Ovary (tissue), 10 donors: ENCODE measurements at places on chromosomes 11 and 22. TPM values are rescaled to one million over a fixed set of nuclear protein-coding genes. Genes with fewer than 3 reads are reported as not detected.

DNA sequence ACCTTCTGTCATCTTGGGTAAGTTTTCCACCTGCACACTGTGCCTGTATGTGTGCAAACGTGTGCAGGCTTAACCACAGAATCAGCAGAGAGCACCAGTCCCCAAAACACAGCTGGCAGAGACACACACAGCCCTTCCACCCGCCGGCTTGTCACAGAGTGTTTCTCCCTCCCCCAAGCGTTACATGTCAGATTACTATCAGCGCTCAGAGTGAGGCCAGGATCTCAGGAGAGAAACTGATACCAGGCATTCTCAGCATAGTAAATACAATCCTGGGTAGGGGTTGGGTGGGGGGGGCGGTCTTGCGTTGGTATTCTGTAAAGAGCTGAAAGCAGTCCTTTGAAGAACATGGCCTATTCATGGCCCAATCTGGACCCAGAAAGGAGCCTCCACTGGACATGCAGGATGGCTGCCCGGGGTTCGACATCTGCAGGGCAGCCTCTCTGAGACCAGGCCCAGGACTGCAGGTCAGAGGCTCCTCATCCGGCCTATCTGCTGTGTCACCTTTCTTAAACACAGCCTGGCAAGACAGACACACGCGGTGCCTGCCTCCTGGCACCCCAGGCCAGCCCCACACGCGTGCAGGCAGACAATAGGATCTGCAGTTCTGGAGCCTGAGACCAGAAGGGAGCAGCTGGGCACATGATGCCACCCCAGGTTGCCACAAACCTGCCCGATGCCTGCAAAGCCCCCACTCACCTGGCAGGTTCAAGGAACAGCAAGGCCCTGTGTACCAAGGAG is 1.7 kb downstream of the OSBPL5 start:
- DNase-seq = peak; percentile 33

- no peak for DNase-seq
Observed at GRCh38 chr11:11948242-11948947, 60.0 kb downstream of the DKK3 start.

DNA sequence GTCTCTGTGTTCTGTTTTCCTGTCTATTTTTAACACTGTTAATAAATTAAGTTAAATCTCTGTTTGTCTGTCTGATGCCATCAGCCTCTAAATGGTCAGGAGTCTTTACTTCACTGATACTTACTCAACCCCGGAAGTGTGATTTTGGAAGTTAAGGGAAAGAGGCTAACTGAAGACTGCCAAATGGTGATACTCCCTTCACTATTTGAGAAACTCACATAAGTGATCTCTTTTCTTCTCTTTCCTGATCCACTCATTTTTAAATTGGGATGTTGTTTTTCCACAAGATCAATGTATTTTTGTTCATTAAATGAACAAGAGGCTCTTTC is 389 bp upstream of the CASP12 start:
- DNase-seq = no peak

DNA sequence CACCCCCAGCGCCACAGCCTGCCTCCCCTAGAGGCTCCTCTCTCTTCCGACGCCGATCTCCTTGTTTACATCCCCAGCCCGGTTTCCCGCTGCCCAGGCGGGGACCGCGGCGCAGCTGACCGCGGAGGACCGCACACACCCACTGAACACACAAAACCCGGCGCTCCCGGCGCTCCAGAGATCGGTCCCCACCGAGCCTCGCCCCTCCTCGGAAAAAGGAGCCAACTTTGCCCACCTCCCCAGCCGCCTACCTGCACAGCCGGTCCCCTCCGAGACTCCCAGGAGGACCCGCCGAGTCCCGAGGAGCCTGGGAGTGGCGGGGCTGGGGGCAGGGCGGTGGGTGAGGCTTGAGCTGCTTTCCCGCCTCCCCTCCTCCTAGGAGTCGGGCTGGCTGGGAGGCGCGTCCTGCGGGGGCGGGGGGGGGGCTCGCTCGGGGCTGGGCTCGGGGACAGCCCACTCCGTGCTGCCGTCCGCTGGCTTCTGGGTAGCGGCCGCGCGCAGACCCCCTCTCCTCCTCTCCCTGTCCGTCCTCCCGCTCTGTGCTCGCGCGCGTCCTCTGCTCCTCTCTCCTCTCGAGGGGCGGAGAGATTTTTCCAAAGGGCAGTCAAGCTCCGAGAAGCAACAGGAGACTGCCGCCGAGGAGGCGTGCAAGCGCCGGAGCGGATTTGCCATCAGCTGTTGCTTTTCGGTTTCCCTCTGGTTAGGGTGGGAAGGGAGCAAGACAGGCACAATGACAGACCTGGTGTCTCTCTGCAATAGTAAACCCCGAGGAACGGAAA is at the start of gene FXYD6:
Gene FXYD6, minus strand, starts transcription at position 318 of the 779 bp plus-strand sequence. CDS start 33,882 bp downstream, outside the sequence.
- peak; percentile 82 for DNase-seq

- no peak for DNase-seq
Observed at GRCh38 chr11:119903389-119903788, 174.4 kb upstream of the NECTIN1 start.

DNA sequence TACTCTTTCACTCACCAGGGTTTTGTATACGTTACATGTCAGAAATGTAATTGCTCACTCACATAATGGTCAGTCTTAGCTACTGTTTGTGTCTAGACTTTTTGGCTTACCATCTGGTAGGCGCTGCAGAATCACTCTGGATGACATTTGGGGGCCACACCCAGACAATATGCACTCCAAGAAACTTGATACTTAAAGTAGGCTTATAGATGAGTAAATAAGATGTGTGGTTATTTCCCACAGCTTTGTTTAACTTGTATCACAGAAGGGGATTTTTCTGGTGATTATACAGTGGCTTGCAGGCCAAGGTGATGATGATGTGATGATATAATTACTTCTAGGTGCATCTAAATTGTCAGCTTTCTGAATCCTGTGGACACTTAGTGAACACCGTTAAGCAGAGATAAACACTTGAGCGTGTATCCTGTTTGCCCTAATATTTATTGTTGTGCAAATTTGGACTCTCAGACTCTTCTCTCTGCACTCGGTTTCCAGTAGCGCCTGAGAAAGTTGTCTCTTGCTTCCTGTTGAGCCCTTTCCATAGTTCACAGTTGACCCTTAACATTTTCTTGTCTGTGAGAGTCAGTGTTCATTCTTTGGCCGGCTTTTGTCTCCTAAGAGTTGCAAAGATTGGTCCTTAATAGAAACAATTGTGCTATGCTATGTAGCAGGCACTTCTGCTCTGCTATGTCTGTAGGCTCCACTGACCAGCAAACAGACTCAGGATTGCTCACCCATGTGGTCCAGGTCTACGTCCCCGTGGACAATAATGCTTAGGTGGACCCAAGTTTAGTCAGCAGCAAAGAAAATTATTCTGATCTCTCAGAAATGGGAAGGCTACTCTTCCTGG is 89.3 kb downstream of the PRR5L start:
- DNase-seq = no peak

DNA sequence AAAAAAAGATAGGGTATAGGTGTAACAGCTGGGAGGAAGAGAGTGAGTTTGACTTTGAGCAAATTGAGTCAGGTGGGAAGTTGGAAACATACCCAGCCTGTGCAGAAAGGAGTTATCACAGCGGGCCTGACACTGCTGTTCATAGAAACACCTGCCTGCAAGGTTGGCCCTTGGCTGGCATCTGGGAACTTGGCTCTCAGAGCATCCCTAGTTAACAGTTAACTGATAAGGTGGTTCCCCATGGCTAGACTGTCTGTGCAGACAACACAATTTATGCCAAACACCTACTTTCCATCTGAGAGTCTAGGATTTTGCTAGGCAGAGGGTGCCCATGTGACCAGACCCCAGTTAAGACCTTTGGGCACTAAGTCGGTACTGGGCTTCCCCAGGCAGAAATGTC is 31.4 kb downstream of the ADAMTS8 start:
- DNase-seq = no peak

- DNase-seq = no peak
Observed at GRCh38 chr22:29536411-29536810, 17.1 kb downstream of the THOC5 start.

GRCh38 chr11:33500861-33501479 is 199.7 kb downstream of the C11orf91 start:
- no peak for DNase-seq

DNA sequence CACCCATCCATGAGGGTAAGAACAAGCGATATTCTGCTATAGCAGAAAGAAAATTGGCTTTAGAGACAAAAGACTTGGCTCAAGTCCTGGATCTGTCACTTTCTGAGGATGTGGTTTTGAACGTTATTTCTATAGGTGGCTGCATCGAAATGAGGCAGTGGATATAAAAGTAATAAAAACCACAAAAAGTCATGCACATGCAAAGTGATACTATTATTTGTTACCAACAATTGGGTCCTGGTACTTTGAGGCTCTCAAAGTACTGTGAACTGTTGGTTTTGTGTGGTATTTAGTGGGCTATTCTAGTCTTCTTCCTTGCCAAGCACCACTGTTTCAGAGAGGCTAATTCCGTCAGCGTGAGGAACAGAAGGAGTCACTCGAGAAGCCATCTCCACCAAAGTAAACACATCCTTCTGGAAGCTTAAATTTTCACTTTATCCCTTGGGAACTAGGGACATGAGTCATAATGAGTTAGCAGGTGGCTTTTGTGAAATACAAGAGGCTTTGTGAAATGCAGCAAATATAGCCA is 13.1 kb downstream of the UBASH3B start:
- no peak for DNase-seq

DNA sequence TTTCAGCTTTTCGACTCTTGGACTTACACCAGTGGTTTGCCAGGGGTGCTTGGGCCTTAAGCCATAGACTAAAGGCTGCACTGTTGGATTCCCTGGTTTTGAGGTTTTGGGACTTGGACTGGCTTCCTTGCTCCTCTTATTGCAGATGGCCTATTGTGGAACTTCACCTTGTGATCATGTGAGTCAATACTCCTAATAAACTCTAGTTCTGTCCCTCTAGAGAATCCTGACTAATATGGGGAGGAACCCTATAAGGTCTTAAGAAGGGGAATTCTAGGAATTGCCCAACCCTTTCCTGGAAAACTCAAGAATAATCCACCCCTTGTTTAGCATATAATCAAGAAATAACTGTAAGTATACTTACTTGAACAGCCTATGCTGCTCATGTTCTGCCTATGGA is 491.8 kb downstream of the TMEM135 start:
- DNase-seq = no peak

- DNase-seq = no peak
Observed at GRCh38 chr11:113715882-113716625, 9.9 kb upstream of the TMPRSS5 start.

DNA sequence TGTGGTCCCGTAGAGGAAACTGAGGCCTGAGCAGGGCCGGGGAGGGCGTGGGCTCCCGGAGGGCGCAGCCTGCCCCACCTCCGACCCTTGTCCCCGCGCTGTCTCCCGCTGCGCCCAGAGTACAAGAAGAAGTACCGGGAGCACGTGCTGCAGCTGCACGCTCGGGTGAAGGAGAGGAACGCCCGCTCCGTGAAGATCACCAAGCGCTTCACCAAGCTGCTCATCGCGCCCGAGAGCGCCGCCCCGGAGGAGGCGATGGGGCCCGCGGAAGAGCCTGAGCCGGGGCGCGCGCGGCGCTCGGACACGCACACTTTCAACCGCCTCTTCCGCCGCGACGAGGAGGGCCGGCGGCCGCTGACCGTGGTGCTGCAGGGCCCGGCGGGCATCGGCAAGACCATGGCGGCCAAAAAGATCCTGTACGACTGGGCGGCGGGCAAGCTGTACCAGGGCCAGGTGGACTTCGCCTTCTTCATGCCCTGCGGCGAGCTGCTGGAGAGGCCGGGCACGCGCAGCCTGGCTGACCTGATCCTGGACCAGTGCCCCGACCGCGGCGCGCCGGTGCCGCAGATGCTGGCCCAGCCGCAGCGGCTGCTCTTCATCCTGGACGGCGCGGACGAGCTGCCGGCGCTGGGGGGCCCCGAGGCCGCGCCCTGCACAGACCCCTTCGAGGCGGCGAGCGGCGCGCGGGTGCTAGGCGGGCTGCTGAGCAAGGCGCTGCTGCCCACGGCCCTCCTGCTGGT is 1.9 kb downstream of the NLRP6 start:
- DNase-seq = no peak

- no peak for DNase-seq
Observed at GRCh38 chr11:60124802-60125432, 36.5 kb downstream of the MS4A2 start.

- no peak for DNase-seq
Observed at GRCh38 chr11:15579287-15580001, 464.7 kb downstream of the INSC start.

The ABCC8 gene
- 0.92 TPM for total RNA-seq

The BRD1 gene
- 35.0 TPM for total RNA-seq

The FLRT1 gene
- 0.36 TPM for total RNA-seq

The SPTBN2 gene
- total RNA-seq = 26.9 TPM

The FZD4 gene
- total RNA-seq = 17.9 TPM

The PHETA2 gene
- total RNA-seq = 8.3 TPM

The OR6T1 gene
- not detected for total RNA-seq
